ENCODE measurements at places on chromosomes 2 and 18.

DNA sequence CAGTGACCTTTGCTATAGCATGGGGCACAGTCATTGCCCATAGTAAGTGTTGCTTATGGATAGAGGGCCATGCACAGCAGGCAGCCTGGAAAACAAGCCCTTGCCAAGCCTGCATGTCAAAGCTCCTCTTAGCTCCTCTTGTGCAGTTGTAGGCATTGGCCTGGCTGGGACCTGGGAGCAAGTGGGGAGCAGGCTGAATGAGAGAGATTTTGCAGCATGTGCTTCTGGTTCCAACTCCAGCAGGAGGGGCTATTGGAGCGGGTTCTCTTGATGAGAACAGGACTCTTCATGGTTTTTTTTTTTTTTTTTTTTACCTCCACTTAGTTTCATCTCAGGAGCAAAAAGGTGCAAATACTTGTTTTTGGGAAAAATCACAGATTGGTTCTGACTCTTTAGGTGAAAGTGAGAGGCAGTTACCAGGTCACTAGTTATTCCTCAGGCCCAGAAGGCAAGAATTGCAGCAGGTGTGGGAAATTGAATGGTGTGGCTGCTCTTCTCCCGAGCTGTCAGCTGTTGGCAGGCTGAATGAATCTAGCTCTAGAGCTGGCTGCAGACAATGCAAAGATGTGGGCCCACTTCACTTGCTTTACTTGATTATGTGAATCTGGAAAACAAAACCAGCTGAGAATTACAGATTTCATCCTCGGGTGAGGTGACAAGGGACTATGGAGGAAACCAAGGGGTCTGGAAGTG, 95.9 kb downstream of the MAP4K4 start:
- peak; percentile 59 for DNase-seq

GRCh38 chr2:17136877-17137276, 381.4 kb downstream of the RAD51AP2 start:
- no peak for DNase-seq

DNA sequence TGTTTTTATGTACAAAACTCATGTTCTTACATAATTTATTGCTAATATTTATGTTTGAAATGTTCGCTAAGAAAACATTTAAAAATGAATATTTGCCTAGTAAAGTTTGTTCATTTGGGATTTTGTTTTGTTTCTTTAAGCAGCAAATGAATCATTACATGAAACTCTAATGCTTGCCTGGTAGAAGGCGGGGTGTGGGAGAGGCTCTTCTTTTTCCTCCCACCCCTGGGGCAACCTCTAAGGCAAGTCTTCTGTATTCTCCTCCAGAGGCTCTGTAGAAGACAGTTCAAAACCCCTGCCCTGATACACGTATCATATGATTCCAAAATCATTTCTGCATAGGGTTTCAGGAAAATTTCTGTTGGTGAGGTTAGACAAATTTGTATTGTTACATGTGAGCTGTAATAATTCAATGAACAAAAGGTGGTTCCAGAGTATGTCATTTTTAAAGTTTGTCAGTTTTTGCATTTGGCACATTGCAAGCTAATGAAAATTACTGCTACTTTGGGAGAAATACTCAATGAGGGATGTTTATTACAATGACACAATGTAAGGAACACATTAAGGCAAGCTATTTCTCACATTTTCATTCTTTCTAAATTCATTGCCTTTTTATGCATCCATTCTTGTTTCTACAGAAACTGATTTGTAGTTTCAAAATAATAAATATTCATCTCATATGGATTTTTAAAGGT, 302.3 kb upstream of the UBE2E3 start:
- no peak for DNase-seq

GRCh38 chr18:46293742-46294181, 189.6 kb downstream of the HAUS1 start:
- DNase-seq = peak; percentile 44

GRCh38 chr18:24208270-24209035, 69.6 kb downstream of the CABYR start:
- DNase-seq = no peak

- no peak for DNase-seq
Measured at GRCh38 chr2:134141598-134142340, 112.1 kb upstream of the MGAT5 start.

GRCh38 chr18:30920351-30920750, 122.2 kb downstream of the DSC3 start:
- DNase-seq = no peak

GRCh38 chr2:176251928-176252327, 17.3 kb upstream of the MTX2 start:
- DNase-seq = no peak

DNA sequence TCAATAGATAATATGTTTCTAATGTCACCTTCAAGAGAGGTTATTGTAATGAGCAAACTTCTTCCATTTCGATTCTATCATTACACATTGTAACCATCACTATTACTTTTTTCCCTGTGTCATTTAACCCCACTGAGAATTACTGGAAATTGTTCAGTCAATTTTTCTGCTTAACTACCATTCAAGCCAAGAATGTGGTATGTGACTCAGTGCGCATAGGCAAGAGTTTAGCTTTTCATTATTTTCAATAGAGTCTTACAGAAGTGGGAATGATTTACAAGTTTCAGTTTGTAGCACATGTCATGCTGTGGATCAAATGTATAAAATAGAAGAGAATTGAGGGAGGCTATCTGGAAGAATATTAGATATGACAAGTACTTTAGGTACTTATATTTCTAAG, 34.3 kb upstream of the PIEZO2 start:
- DNase-seq = no peak

GRCh38 chr2:99801327-99801901, 311.6 kb upstream of the REV1 start:
- no peak for DNase-seq

DNA sequence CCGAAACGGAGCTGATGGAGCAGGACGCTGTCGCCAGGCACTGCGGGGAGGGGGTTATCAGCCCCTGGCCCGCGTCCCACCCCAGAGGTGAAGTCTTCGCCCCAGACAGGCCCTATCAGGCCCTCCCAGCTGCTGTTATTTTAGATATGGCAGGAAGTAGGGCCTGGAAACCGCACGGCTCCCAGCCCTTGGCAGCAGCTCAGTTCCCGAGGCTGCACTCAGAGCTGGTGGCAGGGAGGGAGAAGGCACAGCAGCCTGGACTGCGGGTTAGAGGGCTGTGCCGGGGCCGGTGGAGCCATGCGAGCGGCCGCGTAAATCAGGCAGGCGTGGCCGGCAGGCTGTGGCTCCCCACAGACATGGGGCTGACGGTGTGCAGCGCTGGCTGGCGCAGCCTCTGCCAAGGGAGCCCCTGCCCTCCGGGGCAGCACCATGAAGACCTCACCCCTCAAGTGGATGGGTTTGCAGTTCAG, 111.4 kb downstream of the NFATC1 start:
- peak; percentile 88 for DNase-seq

DNA sequence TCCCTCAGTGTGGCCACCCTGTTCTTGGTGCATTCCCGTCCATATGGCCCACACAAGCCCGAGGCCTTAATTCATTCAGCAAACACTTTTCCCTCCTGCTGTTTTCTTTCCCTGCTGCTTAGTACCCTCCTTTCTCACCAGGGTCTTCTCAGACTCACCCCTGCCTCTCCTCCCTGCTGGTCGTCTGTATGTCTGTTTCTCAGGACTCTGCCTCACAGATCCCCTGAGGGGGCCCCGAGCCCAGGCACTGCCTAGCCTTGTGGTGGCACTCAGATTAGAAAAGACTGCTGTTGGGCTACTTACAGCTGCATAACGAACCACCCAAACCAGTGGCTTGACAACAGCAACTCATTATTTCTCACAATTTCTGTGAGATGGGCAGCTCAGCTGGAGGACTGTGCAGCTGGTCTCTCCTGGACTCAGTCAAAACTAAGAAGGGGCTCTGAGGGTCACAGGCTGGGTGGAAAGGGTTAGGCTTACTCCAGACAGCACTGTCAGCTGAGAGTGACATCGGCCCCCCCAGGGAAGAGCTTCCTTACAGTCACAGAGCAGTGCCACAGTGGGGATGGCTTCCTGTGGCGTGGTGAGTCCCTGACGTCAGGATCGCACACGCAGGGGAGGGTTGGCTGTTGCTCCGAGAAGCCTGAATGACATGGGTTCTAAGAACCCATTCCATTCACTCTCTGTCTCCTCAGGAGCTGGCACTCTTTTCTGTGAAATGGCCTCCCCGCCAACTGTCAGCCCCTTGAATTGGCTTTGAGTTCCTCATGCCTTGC, 139.0 kb downstream of the UXS1 start:
- DNase-seq = no peak

DNA sequence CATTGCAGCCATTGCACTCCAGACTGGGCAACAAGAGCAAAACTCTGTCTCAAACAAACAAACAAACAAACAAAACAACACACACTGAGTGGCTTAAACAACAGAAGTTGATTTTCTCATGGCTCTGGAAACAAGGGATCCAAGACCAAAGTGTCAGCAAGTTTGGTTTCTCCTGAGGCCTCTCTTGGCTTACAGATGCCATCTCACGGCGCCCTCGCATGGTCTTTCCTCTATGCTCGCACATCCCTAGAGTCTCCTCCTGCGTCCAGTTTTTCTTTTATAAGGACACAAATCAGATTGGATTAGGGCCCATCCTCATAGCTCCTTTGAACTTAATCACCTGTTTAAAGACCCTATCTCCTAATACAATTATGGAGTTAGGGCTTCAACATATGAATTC, 133.4 kb upstream of the LRRTM1 start:
- no peak for DNase-seq

DNA sequence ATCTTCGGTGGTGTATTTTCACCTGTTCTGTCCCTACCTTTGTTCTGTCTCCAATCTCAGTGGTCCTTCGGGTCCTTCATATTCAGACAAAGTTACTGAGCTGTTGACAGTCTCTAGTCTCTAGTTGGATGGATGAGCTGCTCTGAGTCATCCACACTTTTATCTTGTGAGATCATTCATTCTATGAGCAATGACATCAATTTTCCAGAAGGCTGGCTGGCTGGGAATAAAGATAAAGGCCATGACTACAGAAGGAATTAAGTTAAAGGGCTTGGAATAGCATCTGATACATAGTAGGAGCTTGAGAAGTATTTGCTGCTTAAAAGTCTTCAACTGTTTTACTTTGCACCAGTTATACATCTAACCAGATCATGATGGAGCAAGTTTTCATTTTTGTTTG, 43.1 kb upstream of the SLC39A10 start:
- DNase-seq = peak; percentile 41

DNA sequence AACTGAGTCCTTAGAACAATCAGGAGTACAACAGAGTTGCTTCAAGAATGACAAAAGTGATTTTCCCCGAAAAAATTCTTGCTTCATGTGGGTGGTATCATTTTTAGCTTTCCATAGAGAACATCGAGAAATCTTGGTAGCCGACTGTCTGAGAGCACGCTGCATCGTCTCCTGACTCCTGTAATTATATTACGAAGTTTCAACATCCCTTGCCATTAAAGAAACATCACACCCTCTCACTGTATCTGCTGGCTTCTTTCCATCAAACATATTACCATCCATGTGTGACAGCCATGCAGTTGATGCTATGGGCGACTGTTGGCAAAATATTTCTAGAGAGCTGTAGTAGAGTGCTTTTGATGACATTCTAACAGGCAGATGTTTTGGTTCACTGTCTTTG, 311.2 kb downstream of the CMPK2 start:
- DNase-seq = no peak

DNA sequence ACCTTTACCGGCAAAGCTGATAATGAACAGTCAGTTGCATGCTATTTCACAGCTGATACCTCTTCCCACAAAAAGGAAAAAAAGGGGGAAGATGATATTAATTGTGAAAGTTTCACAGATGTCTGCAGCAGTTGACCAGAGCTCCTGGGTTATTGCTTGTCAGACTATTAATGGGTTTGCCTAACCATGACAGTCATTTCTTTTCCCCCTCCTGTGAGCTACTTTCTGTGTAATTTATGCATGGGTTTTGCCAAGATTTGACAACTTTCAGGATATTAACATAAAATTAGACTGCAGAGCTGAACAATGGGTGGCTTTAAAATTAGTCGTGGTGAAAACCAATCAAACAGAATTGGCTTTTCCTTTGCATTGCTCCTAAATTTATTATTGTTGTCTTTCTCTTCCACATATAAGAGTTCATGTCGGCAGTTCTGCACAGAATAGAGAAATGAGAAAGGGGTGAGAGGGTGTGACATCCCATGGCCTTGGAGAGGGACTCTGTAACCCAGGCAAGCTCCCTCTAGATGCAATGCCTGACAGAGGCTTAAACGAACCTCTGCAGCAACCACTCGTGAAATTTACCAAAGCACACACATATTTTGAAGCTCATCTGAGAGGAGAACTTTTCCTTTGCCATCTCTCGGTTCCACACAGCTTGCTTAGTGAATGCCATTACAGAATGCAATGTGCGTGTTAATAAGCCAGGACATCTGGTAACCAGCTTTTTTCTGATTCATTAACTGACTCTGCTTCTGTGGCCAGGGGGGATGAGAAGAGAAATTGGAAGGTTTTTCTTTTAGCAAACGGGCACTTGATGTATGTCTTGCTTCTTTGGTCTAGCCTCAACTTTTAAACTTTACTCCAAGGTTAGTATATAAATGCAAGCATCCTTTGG, 82.2 kb upstream of the ITGA4 start:
- no peak for DNase-seq

DNA sequence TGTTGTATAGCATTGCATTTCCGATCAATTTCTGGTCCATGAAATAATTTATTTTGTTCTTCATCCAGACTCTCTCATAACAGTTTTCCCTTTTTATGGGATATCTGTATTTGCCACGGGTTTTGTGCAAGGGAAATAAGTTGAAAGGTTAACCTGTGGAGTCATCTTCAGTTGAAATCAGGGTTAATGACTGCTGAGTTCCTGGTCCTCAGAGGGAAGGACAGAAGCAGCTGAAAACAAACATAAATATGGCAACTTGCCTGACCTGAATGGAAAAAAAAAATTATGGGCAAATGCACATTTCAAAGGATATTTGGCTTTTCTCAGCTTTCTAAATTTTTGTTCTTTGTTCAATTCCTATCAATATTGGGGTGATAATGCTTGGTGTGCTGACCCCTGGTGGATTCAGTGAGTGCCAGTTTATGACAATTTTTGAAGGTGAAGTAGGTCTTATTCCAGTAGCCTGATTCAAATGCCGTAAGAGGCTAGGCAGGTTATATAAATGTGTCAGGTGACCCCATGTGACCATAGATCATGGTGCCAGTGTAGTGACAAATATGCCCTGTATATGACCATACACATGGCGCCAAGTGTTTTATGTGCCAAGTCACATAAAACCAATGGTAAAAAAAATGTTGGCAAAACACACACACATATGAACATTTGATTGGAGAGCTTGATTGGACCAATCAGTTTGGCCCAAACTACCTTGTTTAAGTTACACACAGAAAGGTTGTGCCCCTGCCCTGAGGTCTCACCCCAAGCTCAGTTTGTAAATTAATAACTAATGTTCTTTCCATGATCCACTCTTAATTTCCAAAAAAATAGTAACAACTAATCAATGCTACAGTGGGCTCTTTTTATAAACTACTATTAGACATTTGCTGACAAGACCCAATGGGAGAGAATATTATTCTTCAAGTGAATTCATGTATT, 47.6 kb upstream of the FAM124B start:
- DNase-seq = no peak

GRCh38 chr2:71380665-71381064, 49.1 kb downstream of the ZNF638 start:
- DNase-seq = no peak

GRCh38 chr2:186771850-186772463, 77.0 kb downstream of the ZSWIM2 start:
- DNase-seq = no peak

GRCh38 chr2:237527766-237528165, 38.6 kb upstream of the PRLH start:
- DNase-seq = no peak

GRCh38 chr2:68363721-68364120, 1.4 kb upstream of the PLEK start:
- DNase-seq = no peak

- DNase-seq = no peak
Measured at GRCh38 chr2:145329971-145330370, 810.1 kb upstream of the ZEB2 start.

GRCh38 chr2:131032393-131032836, 60.8 kb downstream of the FAM168B start:
- DNase-seq = no peak

Measured in femur (tissue), 1 donor.